LHCN-M2 (cell line): ENCODE measurements at places on chromosomes 16 and 17. TPM values are rescaled to one million over a fixed set of nuclear protein-coding genes. Genes with fewer than 3 reads are reported as not detected.

The TMEM97 gene
- total RNA-seq: 24.9 and 27.2 TPM in 2 replicates

The TEN1 gene
- total RNA-seq: 16.7 and 18.5 TPM in 2 replicates

The SLC7A5 gene
- total RNA-seq: 21.9 and 24.5 TPM in 2 replicates

The SGCA gene
- total RNA-seq: 200 and 207 TPM in 2 replicates

The PRSS36 gene
- 0.40 and 0.64 TPM in 2 replicates for total RNA-seq

The OMG gene
- 0.23 and 0.45 TPM in 2 replicates for total RNA-seq

The RPA1 gene
- 19.3 and 28.1 TPM in 2 replicates for total RNA-seq

The CCL11 gene
- total RNA-seq: not detected in 2 replicates

The C1QTNF8 gene
- not detected in 2 replicates for total RNA-seq

The CCL1 gene
- total RNA-seq: not detected in 2 replicates

The PSKH1 gene
- 9.0 and 10.3 TPM in 2 replicates for total RNA-seq

The FADS6 gene
- not detected in 2 replicates for total RNA-seq

The COL1A1 gene
- total RNA-seq: 339 and 356 TPM in 2 replicates

The SDR42E2 gene
- not detected in 2 replicates for total RNA-seq

GRCh38 chr17:19372011-19372370 lies 6.3 kb upstream of the MAPK7 start:
- no peak for DNase-seq

- DNase-seq: no peak
These were observed 693.0 kb upstream of the SOX9 start for GRCh38 chr17:71427801-71428200.

DNA sequence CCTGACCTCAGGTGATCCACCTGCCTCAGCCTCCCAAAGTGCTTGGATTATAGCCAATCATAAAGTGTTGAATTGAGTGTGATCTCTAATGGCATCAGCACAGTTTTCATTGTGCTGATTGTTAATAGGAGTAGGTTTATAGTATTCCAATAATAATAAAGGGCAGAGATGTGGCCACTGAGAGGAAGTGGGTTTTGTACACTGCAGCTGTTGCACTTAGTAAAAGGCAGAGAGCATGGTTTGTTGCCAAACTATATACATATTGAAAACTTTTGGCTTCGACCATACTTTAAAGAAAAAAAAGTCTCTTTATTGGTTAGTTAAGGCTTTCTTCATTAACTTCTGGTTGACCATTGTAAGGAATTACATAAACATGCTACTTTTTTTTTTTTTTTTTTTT lies 185.9 kb downstream of the CDK5R1 start:
- peak; percentile 72 for DNase-seq

DNA sequence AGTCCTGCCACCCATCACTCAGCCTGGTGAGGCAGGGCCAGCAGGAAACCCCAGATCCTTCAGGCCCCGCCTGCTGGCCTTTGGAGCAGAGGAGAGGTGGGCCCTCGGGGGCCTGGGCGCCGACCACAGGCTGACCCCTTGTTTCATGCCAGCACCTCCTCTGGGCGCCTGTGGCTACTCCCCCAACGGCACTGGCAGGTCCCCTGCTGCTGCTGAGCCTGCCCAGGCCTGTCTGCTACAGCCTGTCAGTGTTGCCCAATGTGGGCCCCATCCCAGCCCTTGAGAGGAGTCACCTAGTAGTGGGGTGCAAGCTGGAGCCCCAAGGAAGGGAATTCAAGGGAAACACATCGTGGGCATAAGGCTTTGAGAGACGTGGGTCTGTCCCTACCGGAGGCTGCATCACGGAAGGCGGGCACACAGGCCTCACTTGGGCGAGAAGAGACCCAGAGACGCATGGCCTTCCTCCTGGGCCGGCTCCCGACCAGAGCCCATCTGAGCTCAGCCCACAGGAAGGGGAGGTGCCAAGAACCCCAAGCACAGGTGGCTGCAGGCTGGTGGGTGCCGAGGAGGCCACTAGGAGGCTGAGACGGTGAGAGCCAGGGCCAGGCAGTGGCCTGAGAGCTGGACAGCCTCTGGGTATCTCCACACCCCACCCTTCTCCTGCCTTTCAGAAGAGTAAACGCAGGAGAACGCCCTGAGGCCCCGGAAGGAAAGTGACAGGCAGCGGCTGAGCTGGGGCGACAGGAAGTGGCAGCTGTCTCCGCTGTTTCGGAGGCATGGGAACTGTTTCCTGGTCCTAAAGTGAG lies 8.0 kb upstream of the FASN start:
- DNase-seq: peak; percentile 55

DNA sequence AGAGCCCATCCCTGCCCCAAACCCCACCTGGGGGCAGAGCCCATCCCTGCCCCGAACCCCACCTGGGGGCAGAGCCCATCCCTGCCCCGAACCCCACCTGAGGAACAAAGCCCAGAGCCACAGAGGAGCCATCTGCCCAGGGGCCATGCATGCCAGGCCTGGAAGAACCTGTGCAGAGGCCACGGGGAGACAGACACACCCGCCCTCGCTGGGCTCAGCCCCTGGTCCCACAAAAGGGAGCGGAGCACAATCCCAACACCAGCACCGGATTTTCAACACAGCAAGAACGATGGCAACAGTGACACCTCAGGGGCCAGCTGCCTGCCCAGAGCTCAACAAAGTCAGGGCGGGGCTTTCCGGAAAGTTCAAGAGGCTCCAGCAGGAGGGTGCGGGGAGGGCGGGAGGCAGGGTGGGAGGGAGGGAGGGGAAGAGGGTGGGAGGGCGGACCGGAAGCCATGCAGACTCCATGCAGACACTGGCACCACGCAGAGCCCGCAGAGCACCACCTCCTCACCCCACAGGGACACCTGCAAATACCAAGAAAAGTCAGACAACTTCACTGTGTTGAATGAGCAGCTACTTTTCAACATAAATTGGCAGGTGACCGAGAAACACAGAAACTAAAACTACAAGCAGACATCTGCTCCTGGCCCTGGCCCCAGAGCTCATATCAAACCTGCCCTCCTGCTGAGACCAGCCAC lies 27.9 kb upstream of the C16orf95 start:
- no peak for DNase-seq

DNA sequence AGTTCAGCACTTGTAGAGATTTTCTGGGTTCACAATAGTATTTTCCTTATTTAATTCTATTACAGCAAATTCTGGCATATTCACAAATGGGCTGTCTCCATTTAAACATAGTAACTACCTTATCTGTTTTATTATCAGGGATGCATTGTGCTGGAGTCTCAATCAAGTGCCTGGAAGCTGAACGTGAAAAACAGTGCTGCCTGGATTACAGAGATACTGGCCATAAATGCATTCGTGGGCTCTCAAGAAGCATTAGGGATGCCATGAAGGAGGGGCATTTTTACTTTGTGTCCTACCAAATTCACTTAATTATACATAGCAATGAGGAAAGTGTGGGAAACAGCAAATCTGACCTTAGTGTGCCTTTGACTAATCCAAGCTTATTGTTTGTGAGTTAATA lies 184.6 kb downstream of the ABCC12 start:
- no peak for DNase-seq

DNA sequence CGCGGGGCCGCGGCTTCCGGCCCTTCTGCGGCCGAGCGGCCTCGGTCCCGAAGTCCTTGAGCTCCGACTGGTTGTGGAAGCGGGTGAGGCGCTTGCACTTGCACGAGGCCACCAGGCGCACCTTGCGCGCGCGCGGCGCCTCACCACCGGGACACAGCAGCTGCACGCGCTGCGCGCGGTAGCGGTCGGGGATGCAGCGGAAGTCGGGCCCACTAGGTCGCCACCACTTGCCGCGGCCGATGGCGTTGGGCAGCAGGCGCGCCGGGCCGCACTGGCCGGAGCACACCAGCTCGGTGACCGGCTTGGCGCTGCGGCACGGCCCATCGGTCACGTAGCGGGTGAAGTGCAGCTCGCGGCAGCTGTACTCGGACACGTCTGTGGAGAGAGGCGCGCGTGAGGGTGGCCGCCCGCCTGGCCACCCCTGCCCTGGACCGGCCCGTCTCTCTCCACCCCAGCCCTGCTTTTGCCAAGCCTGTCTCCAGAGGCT lies 3.2 kb downstream of the SOST start:
- no peak for DNase-seq

DNA sequence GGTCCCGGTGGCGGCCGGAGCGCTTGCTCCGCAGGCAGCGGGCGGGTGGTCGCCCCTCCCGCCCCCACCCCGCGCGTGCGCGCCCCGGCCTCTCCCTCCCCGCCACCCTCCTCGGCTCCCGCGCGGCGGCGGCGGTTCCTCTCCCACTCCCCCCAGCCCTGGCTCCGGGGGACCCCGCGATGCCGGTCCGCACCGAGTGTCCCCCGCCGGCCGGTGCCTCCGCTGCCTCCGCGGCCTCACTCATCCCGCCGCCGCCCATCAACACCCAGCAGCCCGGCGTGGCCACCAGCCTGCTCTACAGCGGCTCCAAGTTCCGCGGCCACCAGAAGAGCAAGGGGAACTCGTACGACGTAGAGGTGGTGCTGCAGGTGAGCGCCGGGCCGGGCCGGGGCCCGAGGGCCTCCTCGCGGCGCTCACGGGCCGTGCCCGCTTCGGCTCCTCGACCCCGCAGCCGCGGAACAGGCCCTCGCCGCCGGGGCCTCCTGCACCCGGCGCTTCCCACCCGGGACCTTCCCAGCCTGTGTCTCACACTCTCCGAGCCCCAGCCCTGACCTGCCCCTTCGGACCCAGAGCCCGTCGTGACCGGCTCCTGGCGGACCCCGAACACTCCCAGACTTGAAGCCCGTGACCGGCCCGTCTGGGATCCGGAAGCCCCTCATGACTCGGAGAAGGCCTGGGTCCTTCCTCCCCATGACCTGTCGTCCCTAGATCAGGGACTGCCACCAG lies 490 bp downstream of the GID4 start:
- no peak for DNase-seq

DNA sequence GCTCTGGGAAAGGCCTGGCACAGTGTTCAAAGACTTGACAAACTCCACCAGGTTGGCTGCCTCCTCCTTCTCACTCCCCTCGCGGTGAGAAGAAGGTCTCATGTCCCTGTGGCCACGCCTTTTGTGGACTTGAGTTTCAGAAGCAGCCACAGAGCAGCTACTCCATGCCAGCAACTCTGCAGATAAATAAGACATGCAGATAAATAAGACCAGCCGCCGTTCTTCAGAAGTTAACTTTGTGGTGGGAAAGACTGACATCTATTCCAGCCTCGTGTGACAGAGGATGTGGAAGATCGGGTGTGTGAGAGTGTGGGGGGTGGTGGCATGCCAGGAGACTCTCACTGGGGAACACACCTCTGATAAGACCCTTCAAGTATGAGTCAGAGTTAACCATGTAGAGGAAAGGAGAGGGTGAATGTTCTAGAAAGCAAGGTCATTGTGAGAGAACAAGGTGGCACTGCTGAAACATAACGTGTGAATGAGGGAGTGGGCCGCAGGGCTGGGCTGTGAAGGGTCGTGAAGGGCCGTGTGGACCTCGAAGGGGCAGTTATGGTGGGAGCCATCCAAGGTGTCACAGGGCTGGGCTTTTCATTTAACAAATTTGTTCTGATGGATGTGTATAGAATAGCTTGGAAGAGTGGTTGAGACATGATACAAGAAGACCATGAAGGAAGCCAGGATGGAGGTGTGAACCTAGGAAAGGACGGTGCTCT lies 830 bp downstream of the SPACA3 start:
- no peak for DNase-seq

DNA sequence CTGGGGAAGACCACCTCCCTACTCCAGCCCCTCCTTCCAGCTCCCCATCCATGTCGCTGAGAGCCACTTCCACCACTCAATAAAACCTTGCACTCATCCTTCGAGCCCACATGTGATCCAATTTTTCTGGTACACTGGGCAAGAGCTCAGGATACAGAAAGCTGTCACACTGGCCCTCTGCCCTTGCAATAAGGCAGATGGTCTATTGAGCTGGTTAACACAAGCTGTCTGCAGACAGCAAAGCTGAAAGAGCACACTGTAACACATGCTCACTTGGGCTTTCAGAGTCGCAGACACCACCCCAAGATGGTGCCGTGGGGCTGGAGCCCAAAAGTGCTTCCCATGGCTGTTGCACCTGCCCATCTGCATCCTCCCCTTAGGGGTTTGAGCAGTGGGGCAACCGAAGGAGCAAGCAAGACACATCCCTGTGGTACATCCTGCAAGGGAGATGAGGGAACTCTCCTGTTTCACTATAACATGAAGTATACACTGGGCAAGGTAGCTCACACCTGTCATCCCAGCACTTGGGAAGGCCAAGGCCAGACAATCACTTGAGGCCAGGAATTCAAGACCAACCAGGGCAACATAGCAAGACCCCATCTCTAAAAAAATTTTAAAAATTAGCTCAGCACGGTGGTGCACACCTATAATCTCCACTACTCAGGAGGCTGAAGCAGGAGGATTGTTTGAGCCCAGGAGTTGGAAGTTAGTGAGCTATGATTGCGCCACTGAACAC lies 52.8 kb upstream of the C17orf78 start:
- no peak for DNase-seq

DNA sequence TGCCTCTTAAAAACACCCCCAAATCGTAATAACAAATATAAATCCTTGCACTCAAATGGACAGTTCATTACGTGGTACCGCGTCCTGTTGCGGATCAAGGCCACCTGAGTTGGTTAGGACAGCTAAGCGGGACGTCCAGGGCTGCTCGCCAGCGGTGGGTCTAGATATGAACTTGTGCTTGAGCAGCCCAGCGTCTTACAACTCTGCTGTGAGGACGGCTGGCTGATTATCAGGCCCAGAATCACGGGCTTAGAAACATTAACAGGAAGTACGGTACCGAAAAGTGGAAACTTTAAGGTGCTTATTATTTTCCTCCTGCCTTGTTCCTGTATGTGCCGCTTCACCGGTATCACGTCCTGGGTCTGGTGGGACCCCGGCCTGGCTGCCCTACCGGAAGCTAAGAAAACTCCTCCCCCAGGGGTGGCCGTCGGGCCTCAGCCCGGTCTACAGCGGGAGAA lies 832 bp upstream of the SRRM2 start:
- no peak for DNase-seq

DNA sequence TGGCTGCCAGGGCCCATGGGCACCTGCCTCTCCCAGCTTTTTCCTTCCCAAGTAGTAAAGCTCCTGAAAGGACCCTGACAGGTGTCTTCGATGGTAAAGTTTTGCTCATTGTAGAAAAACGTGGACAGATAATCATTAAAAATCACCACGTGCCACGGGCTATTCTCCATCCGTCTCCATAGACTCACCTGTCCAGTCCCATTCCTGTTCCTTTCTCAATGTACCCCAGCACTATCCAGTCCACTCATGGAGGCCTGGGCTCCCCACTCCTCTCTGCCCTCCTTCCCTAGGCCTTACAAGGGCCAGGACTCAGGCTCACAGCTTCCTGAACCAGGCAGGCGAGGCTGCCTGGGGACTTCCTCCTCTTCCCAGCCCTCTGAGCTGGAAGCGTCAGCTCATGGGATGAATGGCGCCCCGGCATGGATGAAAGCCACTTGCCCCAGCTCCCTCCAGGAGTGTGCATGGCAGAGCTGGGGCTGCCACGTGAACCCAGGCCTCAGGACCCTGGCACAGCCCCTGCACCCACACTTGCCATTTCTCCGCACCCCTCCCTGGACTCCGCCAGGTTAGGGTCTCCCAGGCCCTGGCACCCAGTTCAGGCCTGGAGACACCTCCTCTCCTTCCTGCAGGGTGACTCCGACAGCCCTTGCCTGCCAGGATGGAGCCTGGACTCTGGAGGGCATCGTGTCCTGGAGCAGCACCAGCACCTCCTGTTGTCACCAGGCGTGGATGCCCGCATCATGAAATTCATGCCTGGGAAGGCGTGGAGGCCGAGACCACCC lies 8.8 kb downstream of the CTRB1 start:
- no peak for DNase-seq

GRCh38 chr16:10883004-10883403 lies 6.0 kb downstream of the CIITA start:
- DNase-seq: no peak

- no peak for DNase-seq
These were observed 65.7 kb upstream of the KSR1 start for GRCh38 chr17:27390540-27390939.
